ENCODE measurements at places on chromosomes 2 and 18.

- DNase-seq: no peak
These were observed 321.6 kb downstream of the STK39 start for GRCh38 chr2:167925758-167926157.

DNA sequence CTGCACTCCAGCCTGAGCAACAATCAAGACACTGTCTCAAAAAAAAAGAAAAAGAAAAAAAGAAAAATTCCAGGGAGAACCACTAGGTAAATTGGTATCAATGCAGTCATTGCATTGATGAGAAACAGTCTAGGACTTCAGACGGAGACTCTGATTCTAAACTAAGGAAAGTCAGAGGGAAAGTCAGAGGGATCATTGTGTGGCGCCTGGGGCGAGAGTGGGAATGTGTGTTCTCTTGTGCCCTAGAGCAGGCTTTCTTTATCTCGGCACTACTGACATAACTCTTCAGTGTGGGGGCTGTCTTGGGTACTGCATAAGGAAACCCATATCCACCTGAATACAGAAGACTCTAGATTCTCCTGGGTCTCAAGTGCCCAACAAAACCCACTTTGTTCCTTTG lies 24.8 kb downstream of the SERPINE2 start:
- DNase-seq: no peak

- DNase-seq: no peak
These were observed 11.5 kb downstream of the TEX44 start for GRCh38 chr2:231604101-231604684.

DNA sequence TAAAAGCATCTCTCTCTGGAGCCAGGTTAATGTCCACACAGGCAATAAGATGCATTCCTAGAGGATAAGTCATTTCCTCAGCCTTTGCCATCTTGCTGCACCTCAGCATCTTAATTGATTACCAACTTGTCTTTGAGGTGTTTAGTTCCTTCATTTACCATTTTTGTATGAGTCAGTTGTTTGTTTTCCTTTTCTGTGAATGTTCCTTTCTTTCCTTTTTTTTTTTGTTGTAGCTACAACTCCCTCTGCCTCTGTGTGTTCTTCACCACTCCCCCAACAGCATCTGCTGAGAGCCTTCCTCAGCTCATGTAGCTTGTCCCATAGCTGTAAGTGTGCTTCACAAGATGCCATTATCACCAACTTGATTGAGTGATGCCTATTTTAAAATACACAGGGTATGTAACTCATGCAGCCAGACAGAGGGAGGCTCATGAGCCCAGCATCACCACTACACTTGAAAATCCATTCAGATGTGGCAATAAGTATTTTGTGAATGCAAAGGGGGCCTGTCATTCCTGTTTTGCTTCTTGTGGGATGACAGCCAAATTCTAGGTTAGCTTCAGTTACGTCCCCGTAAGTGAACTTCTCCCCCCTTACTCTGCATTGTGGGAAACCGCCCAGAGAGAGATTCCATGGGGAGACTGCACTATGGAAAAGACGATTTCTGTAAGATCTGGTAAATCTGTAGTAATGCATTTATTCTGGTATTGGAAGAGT lies 315.9 kb upstream of the ZEB2 start:
- no peak for DNase-seq

DNA sequence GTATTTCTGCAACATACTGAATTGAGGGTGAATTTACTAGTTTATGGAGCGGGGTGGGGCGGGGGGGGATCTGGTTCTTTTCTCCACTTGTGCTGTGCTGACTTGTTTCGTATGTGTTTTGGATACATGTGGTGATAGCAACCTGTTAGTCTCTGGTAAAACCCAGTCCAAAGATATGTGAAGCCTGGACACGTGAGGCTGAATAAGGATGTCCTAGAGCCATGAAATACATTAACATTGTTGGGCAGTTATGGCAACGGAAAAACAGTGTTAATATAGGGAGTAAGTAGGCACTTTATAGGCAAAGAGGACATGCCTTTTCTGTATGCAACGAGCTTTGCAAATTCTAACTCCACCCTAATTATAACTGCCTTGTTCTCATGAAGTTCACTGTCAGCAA lies 42.1 kb upstream of the NEMP2 start:
- DNase-seq: no peak

DNA sequence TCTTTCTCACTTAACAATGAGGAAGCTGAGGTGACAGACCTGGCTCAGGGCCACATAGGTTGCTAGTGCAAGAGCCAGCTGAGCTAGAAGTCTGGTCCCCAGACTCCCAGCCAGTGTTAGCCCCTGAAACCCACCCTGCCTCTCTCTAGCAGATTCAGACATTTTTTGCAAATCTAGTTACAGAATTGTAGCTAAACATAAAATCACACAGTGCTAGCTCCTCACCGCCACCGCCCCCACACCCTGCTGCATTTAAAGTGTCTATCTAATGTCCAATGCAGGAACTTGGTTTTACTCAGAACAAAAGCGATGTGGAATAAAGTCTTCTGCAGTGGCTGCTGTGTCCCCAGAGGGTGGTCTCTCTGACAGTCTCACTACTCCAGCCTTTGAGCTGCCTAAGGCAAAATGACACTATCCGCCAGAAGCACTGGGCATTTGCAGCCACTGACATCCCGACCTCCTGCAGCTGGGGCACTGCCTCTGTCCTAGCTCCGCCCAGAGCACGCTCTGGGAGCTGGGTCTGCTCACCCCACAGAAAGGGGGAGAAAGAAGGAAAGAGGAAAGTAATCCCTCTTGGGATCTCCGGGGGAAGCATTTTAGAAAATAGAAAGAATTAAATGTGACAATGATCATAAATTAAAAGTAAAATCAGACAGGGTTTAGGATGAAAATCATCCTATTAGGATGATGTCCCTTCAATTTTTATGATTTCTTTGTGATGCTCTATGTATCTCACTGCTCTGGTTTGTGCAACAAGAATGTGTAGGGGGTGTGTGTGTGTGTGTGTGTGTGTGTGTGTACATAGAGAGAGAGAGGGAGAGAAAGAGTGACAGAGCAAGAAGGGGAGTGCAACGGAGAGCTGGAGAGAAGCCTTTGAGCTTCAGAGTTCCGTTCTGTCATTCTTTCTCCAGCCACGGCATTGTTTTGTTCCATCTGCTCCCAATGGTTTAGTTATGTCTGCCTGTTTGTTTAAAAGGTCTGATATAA lies 50.5 kb upstream of the ST8SIA3 start:
- DNase-seq: no peak

- no peak for DNase-seq
These were observed 62.5 kb downstream of the RPIA start for GRCh38 chr2:88753833-88754584.

DNA sequence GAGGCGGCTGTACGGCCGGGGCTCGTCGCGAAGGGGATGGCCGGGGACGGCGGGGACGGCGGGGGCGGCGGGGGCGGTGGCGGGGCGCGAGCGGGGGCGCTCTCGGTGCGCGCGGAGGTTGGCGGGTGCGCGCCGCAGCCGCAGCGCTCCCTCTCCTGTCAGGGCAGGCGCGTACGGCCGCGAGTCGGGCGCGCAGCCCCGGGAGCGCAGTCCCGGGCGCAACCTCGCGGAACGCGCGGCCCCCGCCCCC lies 296 bp upstream of the GRHL1 start:
- no peak for DNase-seq

DNA sequence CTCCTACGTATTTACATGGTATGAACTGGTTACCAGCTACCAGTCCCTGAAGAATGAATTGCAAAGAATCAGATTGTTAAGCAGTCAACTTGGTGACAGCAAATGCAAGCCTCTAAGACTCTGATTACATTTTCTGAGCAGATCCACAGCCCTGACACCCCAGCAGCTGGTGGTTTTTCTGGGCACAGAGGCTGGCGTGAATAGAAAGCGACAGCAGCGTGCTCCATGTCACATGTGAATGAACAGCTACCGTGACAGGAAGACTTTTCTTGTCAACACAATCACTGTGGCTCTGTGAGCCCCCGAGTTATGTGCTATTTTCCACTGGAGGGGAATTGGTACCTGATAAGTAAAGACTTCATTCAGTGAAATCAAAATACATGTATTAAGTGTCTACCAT lies 93.2 kb upstream of the CBLN2 start:
- DNase-seq: no peak

DNA sequence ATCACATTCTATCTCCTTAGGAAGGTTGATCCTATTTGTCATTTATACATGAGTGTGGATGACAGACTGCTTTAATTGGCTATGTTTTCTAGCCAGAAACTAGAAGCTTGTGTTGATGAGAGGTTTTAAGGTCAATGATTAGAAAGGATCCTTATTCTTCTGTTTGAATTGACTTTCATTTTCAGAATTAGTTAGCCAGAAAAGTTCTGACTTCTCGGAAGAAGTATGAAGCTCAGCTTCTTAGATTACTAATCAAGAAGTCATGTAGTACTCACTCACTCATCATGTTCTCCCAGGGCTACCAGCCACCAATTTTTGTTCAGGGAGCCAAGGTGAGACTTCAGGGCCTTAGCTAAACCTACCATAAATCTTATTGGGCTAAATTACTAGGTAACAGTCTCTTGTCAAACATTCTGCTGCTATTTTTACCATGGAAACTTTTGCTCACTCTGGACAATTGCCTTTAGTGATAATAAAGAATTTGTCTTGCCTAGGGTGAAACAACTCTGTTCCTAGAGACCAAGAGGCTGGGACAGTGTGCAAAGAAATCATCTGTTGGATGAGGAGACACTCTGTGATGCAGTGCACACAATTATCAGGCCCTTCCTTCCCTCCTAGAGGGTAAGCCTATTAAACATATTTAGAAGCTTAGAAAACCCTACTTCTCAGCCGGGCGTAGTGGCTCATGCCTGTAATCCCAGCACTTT lies 111.6 kb upstream of the DNMT3A start:
- no peak for DNase-seq

DNA sequence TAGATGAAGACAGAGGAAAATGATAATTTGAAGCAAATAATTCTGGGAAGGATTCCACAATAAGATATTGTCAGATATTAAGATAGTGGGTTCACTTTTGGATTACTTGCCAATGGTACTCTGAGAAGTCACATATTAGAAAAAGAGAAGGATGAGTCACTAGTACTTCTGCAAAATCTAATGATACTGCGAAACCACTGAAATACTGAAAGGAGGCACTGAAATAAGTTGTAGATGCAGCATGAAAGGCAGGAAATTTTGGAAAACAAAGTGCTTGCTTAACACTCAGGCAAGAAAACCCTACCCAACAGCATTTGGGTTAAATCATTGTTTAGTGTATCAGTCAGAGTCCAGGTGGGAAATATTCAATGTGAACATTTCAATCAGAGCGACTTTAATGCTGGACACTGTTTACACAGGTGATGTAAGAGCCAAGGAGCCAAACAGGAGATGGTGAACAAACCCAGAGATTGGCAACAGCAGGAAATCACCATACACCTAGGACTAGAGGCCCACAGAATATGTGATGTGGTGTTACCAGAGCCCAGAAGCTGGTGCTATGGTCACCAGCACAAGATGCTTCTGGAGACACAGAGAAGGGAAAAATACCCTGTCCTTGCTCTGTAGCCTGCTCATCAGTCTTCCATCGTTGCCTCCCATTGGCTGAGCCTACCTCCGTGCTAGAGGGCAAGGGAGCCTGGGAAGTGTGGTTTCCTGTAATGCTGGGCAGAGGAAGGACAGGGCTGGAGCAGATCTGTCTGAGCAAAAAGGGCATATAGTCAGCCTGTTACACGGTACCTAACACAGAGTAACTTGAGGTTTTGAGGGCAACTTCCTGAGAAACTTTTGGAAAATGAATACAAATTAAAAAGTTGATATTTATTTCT lies 204.7 kb upstream of the ITGA4 start:
- peak; percentile 72 for DNase-seq

DNA sequence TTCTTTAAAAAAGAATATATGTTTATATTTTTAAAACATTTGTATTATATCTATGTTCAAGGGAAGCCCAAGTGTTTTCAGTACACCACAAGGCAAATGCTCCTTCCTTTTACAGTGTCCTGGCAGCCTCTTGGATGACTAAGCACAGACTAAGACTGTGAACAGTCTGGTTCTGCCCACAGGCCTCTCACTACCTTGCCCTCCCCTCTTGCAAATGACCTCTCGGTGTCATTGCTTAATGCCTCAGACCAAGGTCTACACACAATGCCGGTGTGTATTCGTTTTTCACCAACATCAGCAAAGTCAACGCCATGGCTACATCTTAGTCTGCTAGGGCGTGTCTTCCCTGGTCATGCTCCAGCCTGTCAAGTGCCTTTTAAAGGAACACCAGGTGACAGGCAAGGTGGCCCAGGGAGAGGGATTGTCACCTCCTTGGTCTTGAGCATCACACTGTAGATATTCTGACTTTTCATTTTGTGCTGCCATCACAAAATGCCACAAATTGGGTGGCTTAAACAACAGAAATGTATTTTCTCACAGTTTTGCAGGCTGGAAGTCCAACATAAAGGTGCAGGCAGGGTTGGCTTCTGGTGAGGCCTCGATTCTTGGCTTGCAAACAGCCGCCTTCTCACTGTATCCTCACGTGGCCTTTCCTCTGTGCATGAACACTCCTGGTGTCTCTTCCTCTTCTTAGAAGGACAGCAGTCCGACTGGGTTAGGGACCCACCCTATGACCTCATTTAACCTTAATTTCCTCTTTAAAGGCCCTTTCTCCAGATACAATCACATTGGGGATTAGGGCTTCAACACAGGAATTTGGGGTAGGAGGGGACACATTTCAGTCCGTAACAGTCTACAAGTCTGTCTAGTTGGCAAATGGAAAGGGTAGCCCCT lies 266.5 kb downstream of the KLHL29 start:
- DNase-seq: no peak

DNA sequence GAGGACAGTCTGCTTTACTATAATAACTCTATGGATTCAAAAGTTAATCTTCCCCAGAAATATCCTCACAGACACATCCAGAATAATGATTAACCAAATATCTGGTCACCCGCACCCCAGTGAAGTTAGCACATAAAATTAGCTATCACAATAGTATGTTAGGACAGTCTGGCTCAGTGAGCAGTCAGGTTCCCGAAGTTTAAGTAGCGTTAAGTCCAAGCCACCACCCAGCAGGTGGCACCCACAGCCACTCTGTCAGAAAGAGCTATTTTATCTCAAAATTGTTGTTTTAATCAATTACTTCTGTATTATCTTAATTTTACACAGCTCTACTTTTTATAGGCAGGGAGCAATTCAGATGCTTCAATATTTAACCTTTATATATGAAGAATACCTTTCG lies 537.5 kb downstream of the MBD2 start:
- DNase-seq: no peak

- no peak for DNase-seq
These were observed 35.0 kb upstream of the ID2 start for GRCh38 chr2:8646731-8647461.

DNA sequence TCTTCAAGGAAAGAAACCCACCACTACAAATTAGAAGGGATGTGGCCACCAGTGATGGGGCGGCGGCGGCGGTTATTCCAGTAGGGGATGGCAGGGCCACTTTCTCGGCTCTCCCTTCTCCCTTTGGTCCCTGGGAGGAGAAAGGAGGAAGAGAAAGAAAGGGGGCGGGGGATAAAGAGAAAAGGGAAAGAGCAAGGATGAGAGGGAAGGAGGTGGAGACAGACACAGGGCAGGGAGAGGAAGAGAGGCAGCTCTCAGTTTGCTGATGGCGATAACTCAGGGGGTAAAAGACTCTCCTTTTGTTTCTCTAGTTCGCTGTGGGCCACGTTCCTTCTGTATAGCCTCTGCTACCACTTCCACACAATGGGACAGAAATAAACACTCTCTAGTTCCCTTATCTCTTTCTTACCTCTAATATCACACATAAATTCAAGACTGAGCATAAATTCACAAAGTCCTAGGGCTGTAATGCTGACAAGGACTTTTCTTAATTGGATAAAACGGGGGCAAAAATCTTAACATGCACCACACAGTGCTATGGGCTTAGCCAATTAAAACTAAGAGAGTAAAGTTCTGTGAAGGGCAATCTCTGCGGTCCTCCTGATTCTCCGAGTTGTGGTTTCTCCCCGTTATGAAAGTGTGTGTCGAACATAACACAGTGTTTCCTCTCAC lies 14.6 kb downstream of the SFT2D3 start:
- DNase-seq: no peak

All from SIG-M5 (cell line).